Aorta (tissue), 5 donors: ENCODE measurements at places on chromosomes 16 and 17. TPM values are rescaled to one million over a fixed set of nuclear protein-coding genes. Genes with fewer than 3 reads are reported as not detected.

DNA sequence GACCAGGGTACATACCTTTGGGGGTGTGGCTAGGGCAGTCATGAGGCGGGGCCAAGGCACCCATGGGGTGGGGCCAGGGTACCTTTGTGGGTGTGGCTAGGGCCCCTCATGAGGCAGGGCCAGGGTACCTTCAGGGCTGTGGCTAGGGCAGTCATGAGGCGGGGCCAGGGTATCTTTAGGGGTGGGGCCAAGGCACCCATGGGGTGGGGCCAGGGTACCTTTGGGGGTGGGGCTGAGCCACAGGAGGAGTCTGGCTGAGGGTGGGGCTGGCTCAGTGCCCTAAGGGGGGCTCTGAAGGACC is 3.5 kb downstream of the GNG13 start:
- no peak for DNase-seq

GRCh38 chr17:72572604-72573491 is 452.0 kb downstream of the SOX9 start:
- DNase-seq: no peak

DNA sequence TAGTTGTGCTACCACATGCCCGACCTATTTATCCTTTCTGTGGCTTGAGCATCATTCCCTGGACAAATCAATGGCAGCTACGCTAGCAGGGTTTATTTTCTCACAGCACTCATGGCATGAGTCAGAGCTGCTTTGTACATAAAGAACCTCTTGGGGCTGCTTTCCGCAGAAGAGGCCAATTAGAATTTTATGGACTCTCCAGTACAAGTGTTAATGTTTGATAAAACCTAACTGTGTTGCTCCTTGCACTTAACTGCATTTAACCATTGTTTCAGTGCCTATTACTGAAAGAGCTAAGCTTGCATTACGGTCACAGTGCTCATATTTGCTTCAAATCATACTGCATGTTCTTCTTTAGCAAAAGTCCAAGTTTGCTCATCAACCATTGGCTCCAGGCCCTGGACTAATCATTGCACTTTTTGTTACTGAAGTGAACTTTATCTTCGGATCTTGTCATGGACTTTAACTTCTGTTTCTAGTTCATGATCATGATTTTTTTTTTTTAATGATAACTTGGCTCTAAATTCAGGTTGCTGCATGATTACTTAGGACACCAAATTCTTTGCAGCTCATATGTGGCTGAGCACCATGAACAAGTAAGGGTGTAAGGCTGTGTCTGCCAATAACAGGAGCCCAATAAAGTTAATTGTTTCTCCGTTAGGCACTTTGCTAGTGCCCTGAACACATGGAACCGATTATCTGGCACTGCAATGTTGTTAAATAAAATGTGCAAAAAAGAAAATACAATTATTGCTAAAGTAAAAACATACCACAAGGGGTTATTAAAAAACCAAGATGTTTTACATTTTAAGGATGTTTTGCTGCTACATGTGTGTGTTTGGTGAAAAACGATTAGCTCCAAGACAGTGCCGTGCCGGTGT is 492.2 kb downstream of the KCNJ2 start:
- no peak for DNase-seq

DNA sequence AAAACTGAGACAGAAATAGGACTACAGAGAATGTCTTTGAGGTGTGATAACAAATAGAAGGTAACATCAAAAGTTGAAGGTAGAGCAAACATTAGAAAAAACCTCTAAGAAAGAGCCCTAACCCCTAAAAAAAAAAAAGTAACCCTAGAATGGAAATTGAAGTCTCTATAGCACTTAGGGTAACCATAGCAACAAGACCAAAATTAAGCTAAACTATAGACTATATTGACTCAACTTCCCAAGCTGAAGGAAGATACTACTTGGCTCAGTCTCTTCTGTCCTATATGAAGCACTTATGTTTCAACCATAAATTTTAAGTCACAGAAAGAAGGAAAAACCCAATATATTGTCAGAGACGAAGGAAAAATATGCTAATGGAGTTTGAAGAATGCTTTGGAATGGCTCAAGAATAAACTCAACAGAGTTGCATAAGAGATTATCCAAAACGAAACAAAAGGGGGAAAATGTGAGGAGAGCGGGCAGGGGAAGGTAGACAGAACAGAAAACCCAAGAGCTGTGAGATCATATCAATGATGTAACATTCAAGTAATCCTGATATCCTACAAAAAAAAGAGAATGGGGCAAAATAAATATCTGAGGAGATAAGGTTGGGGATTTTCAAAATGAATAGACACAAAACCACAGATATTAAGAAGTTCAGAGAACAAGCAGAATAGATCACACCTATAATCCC is 88.4 kb downstream of the USP32 start:
- DNase-seq: no peak

- DNase-seq: no peak
Measured at GRCh38 chr16:11105038-11105903, 150.7 kb downstream of the SOCS1 start.

GRCh38 chr17:17837380-17837821 is 615 bp upstream of the SREBF1 start:
- DNase-seq: peak; percentile 72

DNA sequence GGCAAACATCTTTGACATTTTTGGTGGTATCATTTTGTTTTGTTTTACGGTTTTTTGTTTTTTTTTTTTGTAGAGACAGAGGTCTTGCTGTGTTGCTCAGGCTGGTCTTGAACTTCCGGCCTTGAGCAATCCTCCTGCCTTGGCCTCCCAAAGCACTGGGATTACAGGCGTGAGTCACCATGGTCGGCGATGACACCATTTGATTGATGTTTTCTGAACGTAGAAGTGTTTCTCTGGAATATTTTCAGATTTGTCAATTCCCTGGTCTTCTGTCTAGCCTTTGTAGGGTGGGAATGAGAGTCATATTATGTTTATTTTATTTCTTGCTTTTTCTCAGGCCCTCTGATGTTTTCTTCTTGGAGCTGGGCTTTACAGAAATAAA is 32.2 kb upstream of the BRD7 start:
- DNase-seq: no peak

DNA sequence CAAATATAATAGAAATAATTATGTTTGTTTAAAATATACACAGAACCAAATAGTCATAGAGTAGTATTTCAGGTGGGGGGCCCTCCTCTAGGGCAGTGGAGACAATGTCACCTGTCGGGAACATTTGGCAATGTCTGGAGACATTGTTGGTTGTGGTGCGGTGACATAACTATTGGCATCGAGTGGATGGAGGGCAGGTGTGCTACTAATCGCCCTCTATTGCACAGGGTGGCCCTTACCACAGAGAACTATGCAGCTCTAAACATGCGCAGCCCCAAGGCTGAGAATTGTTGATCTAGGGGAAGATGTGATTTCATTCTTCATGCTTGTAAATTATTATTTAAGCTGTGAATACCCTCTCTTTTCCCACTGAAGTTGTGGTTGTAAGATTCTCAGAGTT is 594.0 kb downstream of the WWOX start:
- no peak for DNase-seq

- DNase-seq: no peak
Measured at GRCh38 chr17:5695480-5695879, 111.2 kb upstream of the NLRP1 start.

GRCh38 chr17:74108126-74108705 is 95.3 kb upstream of the RPL38 start:
- no peak for DNase-seq

DNA sequence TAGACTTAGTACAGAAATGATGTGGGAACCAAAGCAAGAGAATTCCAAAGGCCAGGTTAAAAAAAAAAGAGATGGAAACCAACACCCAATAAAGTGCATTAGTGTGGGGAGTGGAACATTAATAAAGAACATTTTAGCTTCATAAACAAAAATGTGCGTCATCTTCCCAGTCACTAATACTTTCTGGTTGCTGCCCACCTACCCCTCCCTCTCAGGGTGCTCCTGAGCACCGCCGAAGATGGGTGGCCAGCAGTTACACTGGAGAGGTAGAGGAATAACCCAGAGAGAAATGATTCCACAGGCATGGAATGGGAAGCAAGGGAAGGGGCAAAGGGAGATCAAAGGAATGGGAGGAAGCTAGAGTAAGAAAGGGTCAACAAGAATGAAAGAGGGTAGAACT is 6.0 kb upstream of the CHD3 start:
- DNase-seq: no peak

DNA sequence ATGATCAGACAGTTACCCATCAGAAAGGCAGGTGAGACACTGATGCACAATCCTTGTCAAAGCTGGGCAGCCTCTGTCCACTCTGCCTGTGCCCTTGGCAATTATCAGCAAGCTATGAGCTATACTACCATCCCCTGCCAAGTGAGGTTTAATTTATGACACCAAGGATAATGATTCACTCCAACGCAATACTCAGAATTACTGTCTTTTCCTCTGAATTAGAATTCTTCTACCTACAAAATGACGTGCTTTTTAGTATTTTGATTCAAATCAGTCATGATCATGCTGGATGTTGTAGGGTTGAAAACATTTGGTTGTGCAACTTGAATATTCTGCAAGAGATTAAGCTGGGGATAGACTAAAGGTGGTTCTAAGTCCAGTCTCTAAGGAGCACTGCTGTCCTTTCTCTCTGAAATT is 116.8 kb upstream of the SOX9 start:
- DNase-seq: no peak

DNA sequence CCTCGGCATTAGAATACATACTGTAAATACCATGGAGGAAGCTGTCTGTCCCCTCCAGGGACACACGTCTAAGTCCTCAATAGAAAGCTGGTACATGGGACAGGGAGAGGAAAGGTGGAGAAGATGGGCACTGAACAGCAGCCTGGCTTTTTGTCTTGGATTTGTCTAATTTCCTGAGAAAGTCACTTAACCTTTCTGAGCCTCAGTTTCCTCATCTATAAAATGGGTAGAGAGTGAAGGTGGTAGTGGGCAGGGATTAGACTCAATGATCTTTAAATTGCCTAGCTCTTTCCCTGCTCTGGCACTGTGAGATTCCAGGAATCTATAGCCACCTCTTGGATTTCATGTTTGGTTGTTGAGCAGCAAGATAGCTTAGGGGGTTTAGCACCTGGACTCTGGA is 96.2 kb downstream of the ASIC2 start:
- no peak for DNase-seq

GRCh38 chr17:37888881-37889280 is 35.3 kb upstream of the TBC1D3K start:
- DNase-seq: no peak

Gene HS3ST2
- 16.3 TPM for total RNA-seq

Gene DHRS7B
- 21.8 TPM for total RNA-seq

Gene PLEKHH3
- total RNA-seq: 47.5 TPM

Gene IL4R
- 91.7 TPM for total RNA-seq
